ENCODE measurements at places on chromosomes 3 and 15.

DNA sequence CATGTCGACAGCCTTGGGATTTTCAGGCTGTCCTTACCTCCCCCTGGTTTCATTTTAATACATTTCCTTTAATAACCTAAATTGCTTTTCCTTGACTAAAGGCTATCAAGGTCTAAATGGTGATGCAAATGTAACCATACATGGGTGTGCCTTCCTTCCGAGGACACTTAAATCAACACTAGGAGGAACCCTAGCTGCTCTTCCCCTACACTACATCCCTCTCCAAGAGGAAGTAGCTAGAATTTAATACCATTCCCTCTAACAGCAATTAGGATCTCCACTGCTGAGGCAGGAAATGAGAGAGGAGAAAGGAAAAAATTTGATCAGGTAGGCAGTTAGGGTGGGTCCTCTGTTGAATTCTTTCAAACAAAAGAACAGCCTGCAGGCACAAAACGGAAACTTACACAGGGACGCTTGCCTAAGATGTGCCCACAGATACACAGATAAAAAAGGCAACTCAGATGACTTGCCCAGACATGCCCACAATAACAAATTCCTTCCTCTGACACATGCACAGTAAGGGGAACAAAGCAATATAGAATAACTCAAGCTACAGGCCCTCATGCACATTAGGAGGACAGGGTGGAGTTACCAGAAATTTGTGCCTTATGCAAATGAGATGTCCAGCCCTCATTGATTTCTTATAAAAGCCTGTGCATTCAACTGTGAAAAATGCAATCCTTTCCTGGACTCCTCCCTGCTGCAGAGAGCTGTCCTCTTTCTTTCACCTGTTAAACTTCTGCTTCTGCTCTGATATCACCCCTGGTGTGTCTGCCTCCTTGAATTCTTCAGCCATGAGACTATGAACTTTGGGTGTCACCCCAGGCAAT, 1024.4 kb upstream of the CADM2 start:
- DNase-seq = no peak

DNA sequence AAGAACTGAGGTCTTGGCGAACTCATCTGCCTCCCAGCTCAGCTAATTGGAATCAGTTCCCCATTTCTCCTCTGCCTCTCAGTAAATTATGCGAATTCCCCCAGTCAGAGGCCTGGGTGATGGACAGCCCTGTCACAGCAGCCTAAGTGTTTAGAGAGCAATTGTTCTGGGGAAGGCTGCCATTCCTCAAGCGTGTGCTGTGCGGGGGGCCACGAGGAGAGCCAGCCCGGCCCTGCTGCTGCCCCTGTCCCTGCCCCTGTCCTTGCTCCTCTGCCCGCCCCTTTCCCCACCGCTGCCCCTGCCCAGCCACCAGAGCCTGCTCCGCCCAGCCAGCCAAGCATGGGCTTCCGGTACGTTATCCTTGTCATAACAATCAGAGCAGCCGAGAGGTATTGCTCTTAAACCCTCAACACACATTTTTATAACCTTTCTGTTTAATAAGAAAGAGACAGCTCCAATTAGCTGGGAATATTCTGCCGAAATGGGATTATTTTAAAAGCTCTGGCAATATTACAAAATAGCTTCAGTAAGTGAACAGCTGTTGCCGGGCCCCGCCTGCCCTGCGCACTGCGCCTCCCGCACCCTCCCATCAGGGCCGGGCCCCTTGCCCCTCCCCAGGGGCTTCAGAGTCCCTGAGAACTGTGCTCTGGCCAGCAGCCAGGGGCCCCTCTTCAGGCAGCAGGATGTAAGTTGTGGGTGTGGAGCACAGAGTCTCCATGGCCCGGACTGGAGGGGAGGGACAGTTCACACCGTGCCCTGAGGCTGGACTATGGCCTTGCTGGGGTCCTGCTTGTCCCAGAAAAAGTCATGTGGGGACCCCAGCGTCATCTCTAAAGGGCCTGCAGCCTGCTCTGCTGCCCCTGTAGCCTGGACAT, 12.4 kb upstream of the CACNA2D2 start:
- DNase-seq = no peak

DNA sequence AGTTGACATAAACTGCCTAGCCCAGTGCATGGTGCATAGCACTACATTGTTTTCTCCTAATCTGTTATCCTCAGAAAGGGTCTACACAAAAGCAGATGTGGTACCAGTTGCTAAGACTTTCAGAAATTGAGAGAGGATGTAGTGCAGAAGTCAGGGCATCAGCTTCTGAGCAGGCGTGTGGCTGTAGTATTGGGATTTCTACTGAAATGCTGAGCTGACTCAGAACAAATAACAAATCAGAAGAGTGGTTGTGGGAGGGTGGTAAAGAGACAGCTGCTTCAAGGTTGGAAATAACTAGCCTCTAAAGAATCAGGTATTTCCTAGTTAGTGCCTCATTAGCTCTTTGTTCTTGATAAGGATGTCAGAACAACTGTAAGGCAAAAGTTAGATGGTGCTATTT, 161.3 kb downstream of the AKAP13 start:
- peak; percentile 27 for DNase-seq

GRCh38 chr3:40754994-40755393, 230.2 kb downstream of the ZNF621 start:
- DNase-seq = no peak

- no peak for DNase-seq
Observed at GRCh38 chr3:5799398-5799797, 611.9 kb downstream of the EDEM1 start.

GRCh38 chr3:72657666-72658065, 190.6 kb downstream of the SHQ1 start:
- peak; percentile 59 for DNase-seq

DNA sequence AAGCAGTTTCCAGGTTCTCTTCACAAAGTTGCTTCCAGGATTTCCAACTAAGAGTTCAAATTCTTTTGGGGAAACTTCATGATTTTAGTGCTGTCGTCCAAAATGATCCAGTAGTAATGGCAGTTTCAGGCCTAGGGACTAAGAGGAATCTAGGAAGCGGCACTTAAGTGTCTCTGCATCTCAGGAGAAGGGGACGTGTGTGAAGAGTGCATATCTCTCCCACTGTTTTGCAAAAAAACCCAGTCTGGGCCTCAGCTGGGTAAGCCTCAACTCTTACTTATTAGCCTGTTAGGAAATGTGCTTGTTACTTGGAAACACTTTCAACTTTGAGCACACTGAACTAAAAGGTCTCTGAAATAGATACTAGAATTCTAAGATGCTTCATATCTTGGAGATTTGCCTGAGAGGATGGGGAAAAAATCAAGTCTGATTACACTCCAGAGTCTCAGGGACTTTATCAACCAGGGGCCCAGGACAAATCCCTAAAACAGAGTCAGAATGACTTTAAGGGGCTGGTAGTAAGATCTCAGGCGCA, 81.8 kb downstream of the WDR76 start:
- no peak for DNase-seq

GRCh38 chr3:133303430-133303829, 96.4 kb upstream of the BFSP2 start:
- DNase-seq = no peak

DNA sequence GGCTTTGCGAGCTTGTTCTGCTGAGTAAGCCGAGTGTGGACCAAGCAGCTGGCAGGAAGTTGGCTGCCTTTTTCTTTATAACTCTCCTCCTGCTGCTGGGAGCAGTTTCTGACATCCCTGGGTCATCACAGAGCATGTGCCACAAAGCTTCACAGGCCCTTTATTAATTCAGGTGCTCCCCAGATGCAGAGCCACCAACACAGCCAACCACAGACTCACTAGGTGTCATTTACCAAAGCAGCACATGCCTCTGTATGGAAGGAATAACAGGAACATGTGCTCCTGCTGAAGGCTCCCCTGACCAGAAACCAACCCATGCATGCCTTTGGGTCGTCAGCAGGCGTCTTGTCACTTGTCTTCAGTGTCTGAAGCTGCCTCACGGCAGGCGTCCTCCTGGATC, 152.5 kb downstream of the ADAMTS17 start:
- DNase-seq = no peak

- no peak for DNase-seq
Observed at GRCh38 chr3:171865191-171865865, 22.2 kb downstream of the TMEM212 start.

- no peak for DNase-seq
Observed at GRCh38 chr3:59970376-59970775, 920.6 kb upstream of the CFAP20DC start.

GRCh38 chr15:100187677-100188076, 154.1 kb downstream of the ADAMTS17 start:
- no peak for DNase-seq

DNA sequence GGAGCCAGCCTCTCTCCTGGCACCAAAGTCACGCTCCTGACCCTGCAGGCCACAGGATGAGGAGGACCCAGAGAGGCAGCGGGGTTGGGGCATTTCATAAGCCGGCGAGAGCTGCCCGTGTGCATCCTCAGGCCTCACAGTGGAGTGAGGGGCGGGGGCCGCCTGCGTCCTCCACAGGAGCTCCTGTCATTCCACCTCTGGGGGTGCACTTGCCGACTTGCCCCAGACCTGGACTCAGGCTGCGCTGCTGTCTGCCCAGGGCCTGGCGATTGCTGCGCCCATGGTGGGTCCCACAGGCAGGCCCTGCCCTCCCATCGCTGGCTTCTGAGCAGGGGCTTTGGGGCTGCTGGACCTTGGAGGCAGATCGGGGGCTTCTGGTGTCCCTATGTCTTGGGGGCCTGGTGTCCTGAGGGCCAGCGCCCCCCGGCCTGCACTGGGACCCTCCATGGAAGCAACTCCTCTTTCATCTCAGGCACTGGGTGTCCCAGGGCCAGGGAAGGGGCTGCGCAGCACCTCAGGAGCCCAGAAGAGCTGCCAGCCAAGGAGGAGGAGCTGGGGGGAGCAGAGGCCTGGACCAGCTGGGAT, 184.0 kb downstream of the GOLGA6L6 start:
- no peak for DNase-seq

- no peak for DNase-seq
Observed at GRCh38 chr3:18442756-18443664, 17.9 kb upstream of the SATB1 start.

Measured in stimulated activated naive CD8-positive, alpha-beta T cell treated with anti-CD3 and anti-CD28 coated beads, Interleukin-15, amount 100 ng/mL, for 72 hours (primary cell).